ENCODE measurements at places on chromosomes 6 and 20.

- DNase-seq: no peak
These were observed 928.7 kb upstream of the ADGRB3 start for GRCh38 chr6:67706388-67706787.

DNA sequence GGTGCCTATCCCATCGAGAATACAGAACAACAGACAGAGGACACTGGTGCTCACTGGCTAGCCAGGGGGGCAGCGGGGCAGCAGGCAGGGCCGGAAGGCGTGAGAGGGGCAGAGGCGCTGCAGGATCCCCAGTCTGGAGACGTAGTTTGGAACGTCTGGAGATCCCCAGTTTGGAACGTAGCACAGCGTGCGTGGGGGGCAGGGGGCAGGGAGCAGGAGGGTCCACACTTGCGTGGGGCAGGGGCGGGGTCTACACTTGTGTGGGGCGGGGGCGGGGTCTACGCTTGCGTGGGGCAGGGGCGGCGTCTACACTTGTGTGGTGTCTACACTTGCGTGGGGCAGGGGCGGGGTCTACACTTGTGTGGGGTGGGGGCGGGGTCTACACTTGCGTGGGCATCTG, 107.2 kb downstream of the DACT2 start:
- DNase-seq: no peak

- no peak for DNase-seq
These were observed 449.9 kb upstream of the SOX4 start for GRCh38 chr6:21143645-21144044.

GRCh38 chr6:34315780-34316179, 67.0 kb upstream of the SMIM29 start:
- DNase-seq: no peak

- no peak for DNase-seq
These were observed 417.0 kb upstream of the SLC35B3 start for GRCh38 chr6:8852332-8852731.

Measured in GM18507 (cell line).